GM23248 (cell line): ENCODE measurements at places on chromosomes 3 and 15. TPM values are rescaled to one million over a fixed set of nuclear protein-coding genes. Genes with fewer than 3 reads are reported as not detected.

Gene SEC61A1
- total RNA-seq, result 477 and 510 TPM in 2 replicates

DNA sequence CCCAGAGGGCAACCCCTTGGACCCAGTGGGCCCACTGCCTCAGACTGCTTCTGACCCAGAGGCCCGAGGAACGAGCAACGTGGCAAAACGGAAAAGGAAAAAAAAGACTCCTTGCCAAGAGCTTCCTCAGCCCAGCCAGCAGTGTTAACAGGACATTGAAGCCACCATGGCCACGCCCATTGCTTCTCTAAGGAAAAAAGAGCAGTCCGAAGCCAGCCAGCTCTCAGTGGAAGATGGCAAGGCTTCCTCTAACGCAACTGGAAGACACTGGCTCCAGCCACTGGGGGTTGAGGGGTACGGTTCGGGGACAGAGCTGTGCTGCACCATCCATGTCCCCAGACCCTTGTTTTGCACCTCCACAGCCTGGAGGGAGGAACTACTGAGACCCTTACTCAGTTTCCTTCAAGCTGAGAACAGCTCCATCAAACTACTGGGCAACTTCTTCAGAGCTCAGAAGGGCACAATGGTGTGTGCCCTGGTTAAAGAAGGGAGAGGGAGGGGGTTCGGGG is 10.7 kb downstream of the BMF start:
- DNase-seq, result peak; percentile 68

Gene C3orf20
- total RNA-seq, result not detected in 2 replicates

Gene OR5K2
- total RNA-seq, result not detected in 2 replicates

Gene SCAP
- total RNA-seq, result 70.1 and 91.3 TPM in 2 replicates

Gene RYR3
- not detected in 2 replicates for total RNA-seq

DNA sequence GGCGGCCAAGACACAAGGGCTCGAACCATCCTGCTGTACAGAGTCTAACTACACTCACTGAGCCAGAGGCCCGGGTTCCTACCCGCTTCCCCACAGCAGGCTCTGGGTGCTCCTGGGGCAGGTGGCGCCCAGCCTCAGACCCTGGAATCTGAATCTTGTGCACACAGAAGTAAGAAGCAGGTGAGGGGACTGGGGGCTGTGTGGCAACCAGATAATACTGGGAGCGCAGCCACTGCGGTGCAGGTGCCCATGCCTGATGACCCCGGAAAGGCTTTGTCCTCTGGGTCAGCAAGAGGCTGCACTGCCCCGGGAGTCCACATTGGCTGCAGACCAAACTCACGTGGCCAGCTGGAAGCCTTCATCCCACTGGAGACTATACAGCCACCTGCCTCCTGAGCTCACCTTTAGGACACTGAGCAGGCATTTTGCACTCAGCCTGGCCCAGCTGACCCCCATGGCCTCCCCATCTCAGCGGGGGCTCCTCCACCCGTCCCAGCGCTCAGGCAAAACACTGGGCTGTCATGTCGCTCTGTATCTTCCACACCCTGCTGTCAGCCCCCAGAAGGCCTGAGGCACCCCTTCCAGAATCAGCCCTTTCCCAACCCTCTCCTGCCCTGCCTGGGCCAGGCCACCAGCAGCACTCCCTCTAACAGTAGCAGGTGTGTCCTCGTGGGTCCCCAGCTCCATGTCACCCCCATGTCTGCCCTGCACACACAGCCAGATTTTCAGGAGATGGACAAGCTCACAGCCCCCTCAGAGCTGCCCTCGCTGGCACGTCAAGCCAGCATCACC is 101.0 kb upstream of the IQSEC1 start:
- DNase-seq, result no peak

Gene SYNPR
- not detected in 2 replicates for total RNA-seq
